ENCODE measurements at places on chromosomes 6 and 20.

GRCh38 chr6:121881974-121882667, 446.7 kb downstream of the GJA1 start:
- no peak for DNase-seq

DNA sequence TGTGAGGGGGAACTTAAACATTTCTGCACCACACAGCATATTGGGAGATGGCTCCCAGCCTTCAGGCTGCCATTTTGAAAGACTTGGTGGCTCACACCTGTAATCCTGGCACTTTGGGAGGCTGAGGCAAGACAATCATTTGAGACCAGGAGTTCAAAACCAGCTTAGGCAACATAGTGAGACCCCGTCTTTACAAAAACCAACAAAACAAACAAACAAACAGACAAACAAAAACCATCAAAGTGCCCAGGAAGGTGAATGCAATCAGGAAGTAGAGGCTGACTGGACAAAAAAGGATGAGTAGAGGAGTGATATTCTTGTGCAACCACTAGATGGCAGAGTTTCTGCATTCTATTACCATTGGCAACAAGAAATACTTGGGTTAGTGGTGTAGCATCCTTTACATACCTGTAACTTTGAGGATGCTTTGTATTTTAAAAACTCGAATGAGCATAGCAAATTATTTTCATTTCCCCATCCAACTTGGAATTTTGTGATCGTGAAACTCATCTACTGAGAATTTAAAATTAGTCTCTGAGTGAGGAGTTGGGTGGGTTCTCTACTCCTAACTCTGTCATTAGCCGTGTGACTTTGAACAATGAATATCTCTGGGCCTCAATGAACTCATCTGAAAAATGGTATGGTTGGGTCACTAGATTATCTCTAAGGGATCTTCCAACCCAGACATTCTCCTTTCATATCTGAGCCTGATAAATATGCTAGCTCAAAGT, 84.4 kb downstream of the CRYBG1 start:
- DNase-seq, result peak; percentile 84

DNA sequence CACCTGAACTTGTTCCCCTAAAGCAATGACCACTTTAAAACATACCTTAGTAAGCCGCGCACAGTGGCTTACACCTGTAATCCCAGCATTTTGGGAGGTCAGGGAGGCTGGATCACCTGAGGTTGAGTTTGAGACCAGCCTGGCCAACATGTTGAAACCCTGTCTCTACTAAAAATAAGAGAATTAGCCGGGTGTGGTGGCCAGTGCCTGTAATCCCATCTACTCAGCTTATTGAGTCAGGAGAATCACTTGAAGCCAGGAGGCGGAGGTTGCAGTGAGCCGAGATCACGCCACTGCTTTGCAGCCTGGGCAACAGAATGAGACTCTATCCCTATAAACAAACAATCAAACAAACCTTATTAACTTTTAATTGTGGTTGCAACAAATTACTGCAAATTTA, 1.6 kb upstream of the RAET1E start:
- no peak for DNase-seq

DNA sequence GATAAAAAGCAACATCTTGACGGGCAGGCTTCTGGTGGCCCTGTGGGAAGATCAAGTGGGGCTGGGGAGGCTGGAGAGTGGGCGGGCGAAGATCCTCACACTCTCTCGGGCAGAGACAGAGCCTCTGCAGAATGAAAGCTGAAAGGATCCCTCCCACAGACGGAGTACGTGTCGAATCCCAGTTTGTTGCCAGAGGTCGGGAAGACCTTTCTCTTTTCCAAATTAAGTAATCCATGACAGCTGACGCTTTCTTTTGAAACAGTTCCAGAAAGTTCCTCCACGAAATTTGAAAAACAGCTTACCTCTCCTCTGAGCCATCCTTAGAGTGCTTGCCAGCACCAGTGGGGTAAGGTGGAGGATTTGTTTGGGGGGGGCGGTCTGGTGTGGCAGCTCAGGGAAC, 155.6 kb upstream of the SMLR1 start:
- no peak for DNase-seq

DNA sequence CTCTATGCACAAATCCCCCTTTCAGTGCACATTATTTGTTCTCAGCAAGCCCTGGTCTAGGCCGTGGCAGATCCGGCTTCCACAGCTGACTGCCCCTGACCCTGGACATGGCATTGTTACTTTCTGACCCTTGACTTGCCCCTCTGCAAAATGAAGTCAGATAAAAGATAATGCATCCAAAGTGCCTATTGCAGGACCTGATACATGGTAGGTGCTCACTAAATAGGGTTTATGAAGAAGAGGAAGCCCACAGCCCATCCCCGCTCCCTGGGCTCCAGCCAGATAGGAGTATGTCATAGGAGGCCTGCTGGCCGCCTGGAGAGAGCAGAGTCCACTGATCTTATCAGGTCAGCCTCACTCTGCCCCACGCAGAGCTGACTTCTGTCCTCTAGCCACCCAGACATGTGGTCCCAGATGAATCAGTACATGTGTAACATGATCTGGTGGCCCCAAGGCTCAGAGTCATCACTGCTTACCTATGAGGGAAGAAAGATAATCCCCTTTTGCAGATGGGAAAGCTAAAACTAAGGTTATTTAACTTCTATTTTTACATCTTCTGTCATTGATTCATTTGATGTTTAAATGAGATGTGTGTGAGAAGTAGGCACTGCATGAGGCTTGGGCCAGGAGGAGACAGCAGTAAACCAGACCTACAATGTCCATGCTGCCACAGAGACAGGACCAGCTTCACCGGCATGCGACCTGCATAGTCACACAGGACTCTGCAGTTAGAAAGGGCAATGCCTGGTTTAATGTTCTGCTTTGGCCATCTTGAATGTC, 20.4 kb downstream of the MAFB start:
- no peak for DNase-seq

DNA sequence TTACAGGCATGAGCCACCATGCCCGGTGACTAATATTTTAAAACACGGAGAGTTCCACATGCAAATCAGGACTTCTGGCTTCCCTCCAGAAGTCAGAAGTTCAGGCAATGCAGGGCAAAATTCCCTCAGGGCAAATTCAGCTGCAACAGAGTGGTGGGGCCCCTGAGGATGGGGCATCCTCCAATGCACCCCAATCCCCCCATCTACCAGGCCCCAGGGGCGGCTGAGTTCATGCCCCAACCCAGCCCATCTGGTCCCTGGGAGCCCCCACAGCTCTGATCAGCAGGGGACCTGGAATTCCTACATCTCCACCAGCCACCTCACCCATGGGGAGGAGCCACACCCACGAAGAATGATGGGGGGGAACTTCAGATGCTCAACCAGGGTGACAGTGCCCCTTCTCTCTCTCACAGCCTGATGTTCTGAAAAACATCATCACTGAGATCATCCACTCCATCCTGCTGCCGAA, 22.6 kb downstream of the BPIFB1 start:
- DNase-seq, result peak; percentile 10

DNA sequence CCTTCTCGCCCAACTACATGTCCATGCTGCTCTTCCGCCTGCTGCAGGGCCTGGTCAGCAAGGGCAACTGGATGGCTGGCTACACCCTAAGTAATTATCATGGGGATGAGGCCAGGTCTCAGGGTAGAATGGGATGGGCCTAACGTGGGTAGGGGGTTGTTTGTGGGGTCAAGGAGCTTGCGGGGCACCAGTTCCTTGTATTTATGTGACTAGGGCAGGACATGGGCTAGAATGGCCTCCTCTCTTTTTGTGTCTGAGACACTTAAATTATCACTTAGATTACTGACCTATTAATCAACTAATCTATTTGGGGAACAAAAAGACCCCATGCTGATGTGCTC, 10.7 kb downstream of the SLC22A1 start:
- no peak for DNase-seq

DNA sequence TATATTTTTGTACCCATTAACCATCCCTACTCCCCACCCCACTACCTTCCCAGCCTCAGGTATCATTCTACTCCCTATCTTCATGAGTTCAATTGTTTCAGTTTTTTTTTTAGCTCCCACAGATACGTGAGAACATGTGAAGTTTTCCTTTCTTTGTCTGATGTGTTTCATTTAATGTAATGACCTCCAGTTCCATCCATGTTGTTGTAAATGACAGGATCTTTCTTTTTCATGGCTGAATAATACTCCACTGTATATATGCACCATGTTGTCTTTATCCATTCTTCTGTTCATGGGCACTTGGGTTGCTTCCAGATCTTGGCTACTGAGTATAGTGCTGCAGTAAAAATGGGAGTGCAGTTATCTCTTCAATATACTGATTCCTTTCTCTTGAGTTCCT, 63.5 kb downstream of the MYO6 start:
- DNase-seq, result no peak
